ENCODE measurements at places on chromosomes 7 and 10.

DNA sequence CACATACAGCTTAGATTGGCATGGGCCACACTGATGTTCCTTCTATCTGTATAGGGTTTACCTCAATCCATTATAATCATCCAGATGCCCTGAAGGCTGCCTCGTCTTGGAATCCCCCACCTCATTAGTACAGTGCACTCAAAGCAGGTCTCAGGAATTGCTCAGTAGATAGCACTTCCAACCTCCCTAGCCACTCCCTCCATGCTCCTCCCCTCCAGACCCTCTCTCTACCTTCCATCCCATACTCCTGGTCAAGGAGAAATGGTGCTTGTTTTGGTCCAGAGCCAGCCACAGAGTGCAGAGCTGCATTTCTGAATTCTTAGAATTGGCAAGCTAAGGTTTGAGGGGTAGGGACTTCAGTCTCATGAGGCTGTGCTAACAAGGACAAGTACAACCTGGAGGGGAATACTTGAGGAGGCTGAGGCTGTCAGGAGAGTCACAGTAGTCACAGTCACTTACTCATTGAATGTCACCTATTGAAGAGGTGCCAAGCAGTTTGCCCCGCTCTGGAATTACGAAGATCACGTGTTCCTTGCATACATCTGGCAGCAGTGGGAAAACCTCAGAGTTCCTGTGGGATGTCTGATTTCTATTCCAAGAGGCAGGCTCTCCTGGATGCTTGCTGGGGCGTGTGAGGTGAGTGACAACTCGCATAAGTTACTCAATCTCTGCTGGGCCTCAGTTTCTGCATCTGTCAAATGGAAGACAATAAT lies 60.7 kb upstream of the ZNF746 start:
- DNase-seq = peak; percentile 23

GRCh38 chr7:50317697-50318669 lies 13.5 kb downstream of the IKZF1 start:
- DNase-seq = no peak

GRCh38 chr10:60605476-60605875 lies 172.8 kb upstream of the CDK1 start:
- DNase-seq = no peak

DNA sequence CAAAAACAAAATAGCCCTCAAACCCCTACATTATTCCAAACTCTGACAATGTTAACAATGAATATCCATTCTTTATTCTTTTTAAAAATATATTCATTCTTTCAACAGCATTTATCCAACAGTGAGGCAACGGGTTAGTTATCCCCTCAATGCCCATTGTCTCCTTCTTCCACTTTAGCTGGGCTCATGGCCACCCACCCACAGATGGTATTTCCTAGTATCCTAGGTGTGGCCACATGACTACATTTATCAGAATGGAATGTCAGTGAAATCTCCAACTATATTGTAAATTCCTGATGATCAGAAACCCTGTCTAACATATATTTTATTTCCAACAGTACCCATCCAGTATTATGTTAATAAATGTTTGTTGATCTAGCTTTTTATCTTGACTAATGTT lies 13.6 kb downstream of the HOXA1 start:
- no peak for DNase-seq

- no peak for DNase-seq
These were observed 81.9 kb downstream of the BUB3 start for GRCh38 chr10:123236126-123236525.

DNA sequence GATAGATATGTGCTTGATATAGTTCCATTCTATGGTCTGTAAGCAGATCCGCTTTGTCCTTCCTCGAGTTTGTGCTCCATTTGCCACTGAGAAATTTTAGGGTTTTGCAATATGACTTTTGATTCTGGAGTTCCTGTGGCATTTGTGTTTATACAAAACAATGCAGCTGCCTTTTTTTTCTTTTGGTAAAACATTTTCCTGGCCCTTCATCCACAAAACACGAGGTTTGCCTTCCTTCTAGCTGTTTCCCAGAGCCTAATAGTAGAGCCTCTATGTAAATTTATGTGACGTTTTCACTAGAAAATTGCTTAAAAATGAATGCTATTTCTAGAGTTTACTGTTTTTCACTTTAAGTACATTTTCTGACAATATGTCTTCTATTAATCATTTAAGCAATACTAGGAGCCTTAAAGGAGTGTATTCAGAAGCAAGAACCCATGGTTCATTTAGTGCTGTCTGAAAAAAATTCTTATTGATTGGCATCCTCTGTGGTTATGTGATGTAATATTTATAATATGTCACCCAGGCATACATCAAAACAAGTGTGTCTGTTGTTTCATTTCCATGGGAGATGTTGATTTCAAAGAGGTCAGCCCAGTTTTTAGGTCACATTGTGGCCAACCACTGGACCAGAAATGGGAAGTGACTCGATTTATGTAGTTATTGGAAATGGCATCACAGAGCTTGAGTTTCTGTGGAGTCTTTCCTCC lies 618.3 kb downstream of the LRMDA start:
- no peak for DNase-seq

- no peak for DNase-seq
These were observed 586.1 kb downstream of the SDK1 start for GRCh38 chr7:3887096-3887690.

DNA sequence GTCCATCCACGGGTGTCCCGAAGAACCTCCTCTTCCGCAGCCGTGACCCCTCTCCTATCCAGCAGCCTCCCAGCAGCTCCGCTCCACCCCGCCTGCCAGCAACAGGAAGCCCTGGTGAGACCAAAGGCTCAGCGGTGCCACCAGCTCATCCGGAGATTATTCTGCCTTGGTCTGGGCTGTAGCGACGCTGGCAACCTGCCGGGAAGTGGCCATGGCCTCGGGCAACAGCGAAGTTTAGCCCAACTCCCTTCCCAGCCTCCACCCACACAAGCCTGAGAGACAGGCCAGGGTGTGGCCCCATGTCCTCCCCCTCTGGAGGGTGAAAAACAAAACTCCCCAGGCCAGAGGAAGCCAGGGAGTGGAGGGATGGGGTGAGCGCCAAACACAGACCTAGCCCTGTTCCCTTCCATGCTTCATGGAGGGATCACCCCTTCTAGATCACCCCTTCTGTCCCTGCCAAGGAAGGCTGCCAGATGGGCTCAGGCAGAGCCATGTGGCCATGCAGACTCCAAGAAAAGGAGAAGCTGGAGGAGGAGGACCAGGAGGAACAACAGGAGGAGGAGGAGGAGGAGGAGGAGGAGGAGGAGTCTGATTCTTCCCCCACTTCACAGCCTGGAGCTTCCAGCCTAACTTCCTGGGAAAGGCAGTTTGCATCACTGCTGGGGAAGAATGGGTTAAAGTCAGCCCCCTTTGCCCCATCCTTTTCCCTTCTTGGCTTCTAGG lies 918 bp downstream of the CALHM2 start:
- no peak for DNase-seq

- no peak for DNase-seq
These were observed 195.1 kb downstream of the CCDC3 start for GRCh38 chr10:12806228-12807095.

DNA sequence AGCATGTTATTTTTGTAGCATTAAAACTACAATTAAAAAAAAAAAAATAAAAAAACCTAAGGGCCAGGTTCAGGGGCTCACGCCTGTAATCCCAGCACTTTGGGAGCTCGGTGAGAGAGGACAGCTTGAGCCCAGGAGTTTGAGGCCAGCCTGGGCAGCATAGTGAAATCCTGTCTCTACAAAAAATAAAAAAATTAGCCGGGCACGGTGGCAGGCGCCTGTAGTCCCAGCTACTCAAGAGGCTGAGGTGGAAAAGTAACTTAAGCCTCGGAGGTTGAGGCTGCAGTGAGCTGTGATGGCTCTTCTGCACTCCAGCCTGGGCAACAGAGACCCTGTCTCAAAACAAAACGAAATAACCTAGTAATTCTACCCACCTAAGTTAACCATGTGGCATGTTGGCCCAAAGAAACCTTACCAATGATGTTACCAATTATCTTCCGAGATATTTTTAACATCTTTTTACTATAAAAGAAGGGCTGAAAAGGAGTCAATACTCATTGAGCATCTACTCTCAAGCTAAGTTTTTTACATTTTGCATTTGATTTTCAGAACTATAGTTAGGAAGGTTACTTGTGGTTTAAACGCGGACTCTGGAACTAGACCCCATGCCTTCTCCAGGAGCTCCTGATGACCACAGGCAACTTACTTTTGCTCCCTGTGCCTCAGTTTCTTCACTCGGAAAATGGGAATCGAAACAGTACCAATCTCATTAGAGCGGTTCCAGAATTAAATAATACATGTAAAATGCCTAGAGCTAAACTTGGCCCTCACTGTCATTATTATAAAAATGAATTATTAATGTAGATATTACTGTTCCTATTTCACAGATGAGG lies 1.4 kb downstream of the ITGB1 start:
- no peak for DNase-seq

GRCh38 chr10:61286686-61287085 lies 166.5 kb downstream of the TMEM26 start:
- no peak for DNase-seq

DNA sequence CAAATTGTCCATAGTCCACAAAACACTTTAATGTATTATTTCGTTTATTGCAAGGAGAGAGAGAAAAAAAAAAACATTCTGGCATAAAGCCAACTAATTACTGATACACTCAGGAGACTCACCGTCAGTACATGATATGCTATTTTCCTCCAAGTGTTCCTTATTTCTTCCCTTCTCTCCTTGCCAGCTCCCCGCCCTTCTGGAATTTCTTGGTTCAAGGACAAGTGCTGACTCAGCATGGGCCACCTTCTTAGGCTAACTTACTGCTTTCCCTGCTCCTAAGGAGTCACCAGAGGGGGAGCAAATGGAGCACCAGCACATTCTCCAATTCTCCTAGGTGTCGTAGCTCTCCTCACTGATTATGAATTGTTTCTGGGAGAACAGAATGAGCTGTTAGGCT lies 133.8 kb upstream of the HDAC9 start:
- no peak for DNase-seq

- DNase-seq = no peak
These were observed 266.3 kb upstream of the ZMIZ1 start for GRCh38 chr10:78802431-78802830.
